ENCODE measurements at places on chromosomes 6 and 20.
A peak's percentile ranks its signal among the peaks of the same experiment; 100 is the strongest.

DNA sequence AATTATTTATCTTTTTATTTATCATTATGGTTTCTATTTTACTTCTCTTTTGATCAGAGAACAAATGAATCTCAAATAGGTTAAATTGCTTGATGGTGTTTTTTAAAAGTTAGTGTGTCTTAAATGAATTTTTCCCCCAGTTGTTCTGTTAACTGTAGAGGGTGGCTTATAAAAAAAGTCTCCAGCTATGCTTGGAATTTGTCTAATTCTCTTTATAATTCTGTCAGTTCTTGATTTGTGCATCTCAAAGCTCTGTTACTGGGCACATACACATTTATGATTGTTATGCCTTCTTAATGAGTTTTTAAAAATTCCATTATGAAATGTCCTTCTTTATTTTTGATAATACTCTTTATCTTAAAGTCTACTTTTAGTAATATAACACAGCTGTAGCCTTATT is 58.0 kb downstream of the LIN28B start:
- no peak for DNase-seq

DNA sequence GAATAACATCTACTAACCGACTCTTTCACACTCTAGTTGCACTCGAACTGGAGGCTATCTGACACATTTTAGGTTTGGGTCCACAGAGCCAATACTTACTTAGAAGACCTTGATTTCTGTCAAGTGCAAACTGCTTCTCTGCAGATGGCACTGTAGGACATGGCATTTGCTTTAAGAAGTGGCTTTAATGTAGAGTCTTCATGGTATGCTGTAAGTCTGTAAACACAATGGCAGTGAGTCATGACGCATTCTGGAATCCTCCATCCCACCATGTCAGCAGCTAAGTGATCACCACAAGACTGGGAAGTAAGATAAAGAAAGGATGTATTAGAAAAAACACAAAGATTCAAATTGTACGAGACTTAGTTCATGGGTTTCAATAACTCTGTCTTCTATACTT is 377.0 kb upstream of the NOX3 start:
- DNase-seq, result no peak

- peak; percentile 20 for DNase-seq
These were observed at the start of gene GPR6 for GRCh38 chr6:109978174-109979032. Gene GPR6 (plus strand): TSS chr6:109978311. CDS start chr6:109979113, 802 bp downstream.

DNA sequence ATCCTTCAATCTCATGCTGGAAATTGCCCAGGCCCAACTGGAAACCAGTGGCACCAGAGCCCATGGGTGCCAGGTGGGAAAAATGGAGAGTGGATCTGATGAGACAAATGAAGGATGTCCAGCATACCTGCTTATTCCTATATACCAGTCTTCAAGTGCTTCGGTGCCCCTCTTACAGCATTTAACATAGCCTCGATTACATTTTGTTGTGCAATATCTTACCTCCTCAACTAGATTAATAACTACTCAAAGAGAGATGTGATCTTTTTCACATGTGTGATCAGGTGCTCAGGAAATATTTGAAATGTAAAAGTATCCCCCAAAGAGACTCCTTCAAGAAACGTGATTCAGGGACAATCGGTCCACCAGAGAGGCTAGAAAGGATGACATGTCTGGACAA is 4.8 kb upstream of the ANKRD66 start:
- DNase-seq, result no peak

GRCh38 chr6:87767478-87767877 is 65.4 kb upstream of the AKIRIN2 start:
- no peak for DNase-seq

DNA sequence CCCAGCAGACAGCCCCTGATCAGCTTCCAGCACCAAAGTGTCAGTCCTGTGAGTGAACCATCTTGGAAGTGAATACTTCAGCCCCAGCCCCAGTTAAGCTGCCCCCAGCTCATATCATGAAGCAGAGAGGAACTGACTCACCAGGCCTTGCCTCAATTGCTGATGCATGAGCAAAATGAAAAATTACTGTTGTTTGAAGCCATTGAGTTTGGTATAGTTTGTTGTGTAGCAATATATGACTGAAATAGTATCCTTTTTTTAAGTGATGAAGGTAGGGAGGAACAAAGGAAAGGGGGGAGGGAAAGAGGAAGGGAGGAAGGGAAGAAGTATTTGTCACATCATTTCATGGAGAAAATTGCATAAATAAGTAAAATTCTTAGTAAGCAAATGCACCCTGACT is 266.4 kb downstream of the MAFB start:
- no peak for DNase-seq

DNA sequence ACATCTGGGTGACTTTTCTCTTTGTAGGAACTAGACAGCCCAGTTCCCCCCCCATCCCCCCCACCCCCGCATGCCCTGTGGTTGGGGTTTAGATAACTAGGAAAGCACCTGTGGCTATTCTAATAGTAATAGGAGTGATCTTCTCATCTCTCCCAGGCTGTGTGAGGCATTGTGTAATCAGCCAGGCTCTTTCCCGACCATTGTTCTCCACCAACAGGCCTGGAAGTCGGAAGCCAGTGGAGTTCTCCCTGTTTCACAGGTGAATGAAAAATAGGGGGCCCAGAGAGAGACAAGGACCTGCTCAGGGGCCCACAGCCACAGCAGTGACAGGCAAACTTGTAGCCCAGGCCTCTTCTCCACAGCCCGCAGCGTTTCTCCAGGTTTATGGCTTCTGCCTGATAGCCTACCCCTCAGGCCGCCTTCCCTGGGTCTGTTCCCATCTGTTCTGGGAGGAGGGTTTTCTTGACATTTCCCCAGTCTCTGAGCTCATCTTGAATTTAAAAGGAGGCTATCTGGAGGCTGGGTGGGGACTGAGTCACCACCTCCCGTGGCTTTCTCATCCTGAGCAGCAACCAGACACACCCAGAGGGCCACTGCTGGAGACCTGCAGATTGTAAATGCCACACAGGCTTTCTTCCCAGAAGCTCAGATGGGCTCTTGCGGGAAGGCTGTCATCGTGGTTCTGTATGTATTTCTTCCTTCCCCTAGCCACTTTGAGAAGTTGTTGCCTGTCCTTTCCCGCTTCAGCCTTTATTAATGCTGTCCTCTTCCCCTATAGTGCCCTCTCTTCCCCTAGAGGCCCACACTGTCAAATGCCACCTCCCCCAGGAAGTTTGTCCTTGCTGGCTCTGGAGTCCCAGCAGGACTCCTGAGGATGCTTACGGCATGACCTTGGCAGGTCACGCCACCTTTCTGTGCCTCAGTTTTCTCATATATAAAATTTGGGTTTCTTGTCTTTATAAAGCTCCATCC is 75.9 kb upstream of the MYL9 start:
- DNase-seq, result peak; percentile 29

DNA sequence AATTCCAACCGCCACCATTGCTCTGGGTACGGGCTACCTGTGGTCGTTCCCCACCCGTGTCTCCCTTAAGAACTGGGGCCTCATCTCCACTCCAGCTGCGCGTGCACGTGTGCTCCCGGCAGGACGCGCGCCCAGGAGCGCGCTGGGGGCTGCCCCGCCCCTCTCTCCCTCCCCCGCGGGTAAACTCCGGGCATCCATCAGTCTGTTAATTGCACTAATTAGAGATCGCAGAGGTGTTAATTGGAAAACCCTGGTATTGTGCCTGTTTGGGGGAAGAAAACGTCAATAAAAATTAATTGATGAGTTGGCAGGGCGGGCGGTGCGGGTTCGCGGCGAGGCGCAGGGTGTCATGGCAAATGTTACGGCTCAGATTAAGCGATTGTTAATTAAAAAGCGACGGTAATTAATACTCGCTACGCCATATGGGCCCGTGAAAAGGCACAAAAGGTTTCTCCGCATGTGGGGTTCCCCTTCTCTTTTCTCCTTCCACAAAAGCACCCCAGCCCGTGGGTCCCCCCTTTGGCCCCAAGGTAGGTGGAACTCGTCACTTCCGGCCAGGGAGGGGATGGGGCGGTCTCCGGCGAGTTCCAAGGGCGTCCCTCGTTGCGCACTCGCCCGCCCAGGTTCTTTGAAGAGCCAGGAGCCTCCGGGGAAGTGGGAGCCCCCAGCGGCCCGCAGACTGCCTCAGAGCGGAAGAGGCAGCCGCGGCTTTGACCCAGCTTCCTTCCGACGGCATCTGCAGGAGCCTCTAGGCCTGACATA is 14.4 kb downstream of the FOXP4 start:
- peak; percentile 29 for DNase-seq

GRCh38 chr6:94269256-94269655 is 849.9 kb upstream of the EPHA7 start:
- peak; percentile 10 for DNase-seq

- no peak for DNase-seq
These were observed 21.5 kb downstream of the ADGRF5 start for GRCh38 chr6:46900266-46900665.

- DNase-seq, result no peak
These were observed 113.9 kb upstream of the TMEM170B start for GRCh38 chr6:11423667-11424066.

- peak; percentile 34 for DNase-seq
These were observed 109.9 kb downstream of the MAP3K4 start for GRCh38 chr6:161101517-161101916.

GRCh38 chr20:45822857-45823256 is 4.3 kb downstream of the TNNC2 start:
- DNase-seq, result no peak

GRCh38 chr20:62039738-62040137 is 25.9 kb downstream of the TAF4 start:
- no peak for DNase-seq

DNA sequence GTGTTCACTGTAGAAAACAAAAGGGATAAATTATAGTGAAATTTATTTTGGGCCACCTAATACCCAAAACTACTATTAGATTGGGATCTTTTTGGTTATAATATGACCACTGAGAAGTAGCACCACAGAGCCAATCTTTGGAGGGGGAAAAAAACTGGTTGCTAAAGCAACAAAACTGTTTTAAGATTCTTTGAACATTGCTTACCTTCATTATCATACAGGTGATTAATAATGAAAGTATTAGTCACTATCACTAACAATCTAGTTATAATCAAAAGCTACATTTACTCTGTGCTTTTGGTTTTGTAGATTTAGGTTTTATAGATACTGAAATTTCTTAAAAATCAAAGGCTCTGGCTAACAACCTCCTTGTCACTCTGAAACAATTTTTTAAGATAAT is 31.7 kb downstream of the STX7 start:
- DNase-seq, result no peak

- no peak for DNase-seq
These were observed 2.5 kb downstream of the ZNF831 start for GRCh38 chr20:59165891-59166709.

- no peak for DNase-seq
These were observed 87.0 kb downstream of the FAM217A start for GRCh38 chr6:3991941-3992340.

GRCh38 chr6:72856801-72857200 is 234.9 kb downstream of the KCNQ5 start:
- DNase-seq, result no peak

GRCh38 chr20:34938466-34939163 is 17.0 kb downstream of the GSS start:
- no peak for DNase-seq

DNA sequence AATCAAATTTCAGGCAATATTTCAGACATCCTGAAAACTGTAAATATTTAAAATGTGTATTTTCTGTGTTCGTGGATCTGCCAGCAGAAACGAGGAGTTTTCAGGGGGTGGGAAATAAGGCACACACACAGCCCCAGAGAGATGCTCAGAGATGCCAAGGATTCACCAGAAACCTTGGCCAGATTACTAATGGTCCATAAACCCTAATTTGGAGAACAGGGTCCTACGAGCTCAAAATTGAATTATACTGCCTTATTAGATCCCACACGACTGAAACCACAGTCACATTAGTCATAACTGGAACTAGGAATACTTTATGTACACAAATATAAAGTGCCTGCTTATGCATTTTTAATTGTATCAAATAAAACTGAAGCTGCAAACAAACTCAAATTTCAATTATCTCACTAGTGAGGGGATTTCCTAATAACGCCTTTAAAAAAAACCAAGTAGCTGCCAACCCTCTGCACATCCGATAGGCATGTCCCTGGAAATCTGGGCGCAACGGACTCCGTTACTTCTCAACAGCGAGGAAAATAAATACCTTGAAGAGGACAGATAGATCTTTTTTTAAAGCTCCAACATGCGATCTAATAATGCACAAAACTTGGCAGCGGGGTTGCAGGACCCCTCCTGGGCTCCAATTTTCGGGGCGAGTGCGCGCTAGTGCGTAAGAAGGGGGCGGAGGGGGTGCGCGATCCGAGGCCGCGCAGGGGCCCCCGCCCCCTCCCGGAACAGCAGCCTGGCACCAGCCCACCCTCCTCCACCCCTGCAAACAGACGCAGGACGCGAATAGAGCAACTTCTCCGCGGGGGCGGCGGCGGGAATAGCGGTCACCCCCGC is 897 bp downstream of the CHD6 start:
- DNase-seq, result peak; percentile 25

GRCh38 chr6:146312608-146313007 is 231.0 kb upstream of the RAB32 start:
- no peak for DNase-seq

GRCh38 chr6:3749067-3749841 is 2.3 kb downstream of the PXDC1 start:
- DNase-seq, result no peak

GRCh38 chr20:24733416-24733815 is 215.7 kb upstream of the CST7 start:
- no peak for DNase-seq

DNA sequence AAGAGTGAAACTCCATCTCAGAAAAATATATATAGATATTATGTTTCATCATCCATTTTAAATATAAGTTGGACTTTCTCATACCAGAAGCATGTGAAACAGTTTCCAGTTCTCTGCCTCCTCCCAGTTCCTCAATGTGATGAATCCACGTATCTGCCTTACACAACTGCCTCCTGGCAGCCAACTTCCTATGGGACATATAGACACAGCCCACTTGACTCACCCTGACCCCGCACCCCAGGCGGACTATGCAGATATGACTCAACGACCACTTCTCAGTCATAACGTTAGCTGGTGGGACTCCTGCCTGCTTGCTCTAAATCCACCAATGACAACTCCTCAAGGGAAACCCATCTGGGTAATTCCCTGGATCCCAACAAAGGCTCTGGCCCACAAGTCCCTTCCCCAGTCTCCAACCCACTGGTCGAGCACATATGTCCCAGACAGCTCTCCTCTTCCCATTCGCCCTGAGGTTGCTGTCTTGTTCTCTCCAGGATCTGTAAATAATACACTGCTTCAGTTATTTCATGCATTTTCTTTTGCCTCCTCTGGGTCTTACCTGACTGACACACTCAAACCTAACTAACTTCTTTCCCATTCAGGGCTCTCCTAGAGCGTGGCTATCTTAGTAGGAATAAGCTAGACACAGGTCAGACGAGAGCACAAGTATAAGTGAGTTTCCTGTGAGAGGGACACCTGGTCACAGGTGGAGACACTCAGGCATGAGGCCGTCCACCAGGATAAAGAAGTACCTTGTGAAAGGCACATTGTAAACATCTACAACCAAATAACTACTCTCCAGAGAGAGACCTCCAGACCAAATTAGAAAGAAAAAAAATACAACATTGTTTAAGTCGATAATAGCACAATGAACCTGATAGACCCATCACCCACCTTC is 548.5 kb downstream of the CD83 start:
- no peak for DNase-seq

DNA sequence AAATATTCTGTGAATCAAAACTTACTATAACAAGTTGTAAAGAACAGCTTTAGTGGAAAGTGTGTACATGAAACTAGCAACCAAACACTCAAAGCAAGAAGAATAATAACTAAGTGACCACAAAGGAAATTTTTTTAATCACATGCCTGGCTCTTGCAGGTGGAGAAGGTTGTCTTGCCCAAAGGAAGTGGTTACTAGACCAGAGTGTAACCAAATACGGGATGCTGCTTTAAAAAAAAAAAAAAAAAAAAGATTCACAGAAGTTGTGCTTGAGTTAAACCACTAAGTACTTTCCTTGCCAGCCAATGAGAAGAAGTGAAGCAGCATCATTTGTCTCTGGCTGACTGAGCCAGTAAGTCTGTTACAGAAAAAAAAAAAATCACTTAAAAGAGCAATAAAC is 19.1 kb upstream of the HLA-DQB1 start:
- no peak for DNase-seq

All from cerebellar cortex (tissue), 1 donor.